MM.1S (cell line): ENCODE measurements at places on chromosomes 1 and 21.
A peak's percentile ranks its signal among the peaks of the same experiment; 100 is the strongest.

- DNase-seq = no peak
- H3K4me1 ChIP-seq = no peaks in the 10 kb centered on the region
- no peaks in the 10 kb centered on the region for H3K36me3 ChIP-seq
Observed at GRCh38 chr21:42317826-42318746, 2.9 kb upstream of the TFF3 start.

- no peaks in the 10 kb centered on the region for H3K27me3 ChIP-seq
- DNase-seq = no peak
- no peak overlapping the region for H3K4me3 ChIP-seq
- no peak overlapping the region for H3K27ac ChIP-seq
Observed at GRCh38 chr1:58477390-58477789, 69.1 kb downstream of the OMA1 start.

GRCh38 chr1:198283222-198283621, 126.4 kb downstream of the NEK7 start:
- peaks cover 8% of the 10 kb centered on the region; the same call in 1 of the 2 replicates for H3K4me1 ChIP-seq
- H3K4me3 ChIP-seq = no peak overlapping the region
- no peak overlapping the region for H3K27ac ChIP-seq
- no peak for DNase-seq
- H3K36me3 ChIP-seq = no peaks in the 10 kb centered on the region

DNA sequence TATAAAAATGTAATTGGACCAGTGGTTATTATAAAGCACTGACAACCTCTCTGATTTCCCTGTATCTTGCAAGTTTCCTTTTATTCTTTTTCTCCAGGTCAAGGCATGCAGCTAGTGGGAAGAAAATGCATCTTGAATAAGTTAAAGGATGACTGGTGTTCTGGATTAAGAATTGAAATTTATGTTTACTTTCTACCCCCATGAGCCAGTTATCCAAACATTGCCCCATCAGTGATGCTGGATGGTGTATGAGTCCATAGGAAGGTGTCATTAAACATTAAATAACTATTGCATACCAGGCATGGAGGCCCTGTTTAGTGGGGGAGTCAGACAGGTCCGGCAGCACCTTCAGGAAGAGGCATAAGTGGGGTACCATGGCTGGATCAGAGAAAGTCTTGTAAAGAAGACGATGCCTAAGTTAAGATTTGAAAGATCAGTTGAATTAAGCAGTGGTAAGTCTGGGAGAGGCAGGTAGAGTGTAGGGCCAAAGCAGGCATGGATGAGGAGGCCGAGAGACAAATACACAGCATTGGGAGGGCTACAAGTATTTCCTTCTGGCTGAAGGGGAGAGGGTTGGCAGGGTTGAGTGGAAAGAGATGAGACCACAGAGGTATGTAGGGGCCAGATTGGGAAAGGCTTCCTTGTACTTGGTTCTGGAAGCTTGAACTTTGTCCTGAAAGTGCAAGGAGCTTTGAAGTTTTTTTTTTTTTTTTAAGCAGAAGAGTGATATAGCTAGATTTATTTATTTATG, 5.7 kb downstream of the SZRD1 start:
- no peak for DNase-seq
- no peaks in the 10 kb centered on the region for H3K27me3 ChIP-seq
- peaks cover 6% of the 10 kb centered on the region; the same call in 1 of the 2 replicates for H3K4me1 ChIP-seq
- no peaks in the 10 kb centered on the region for H3K36me3 ChIP-seq

DNA sequence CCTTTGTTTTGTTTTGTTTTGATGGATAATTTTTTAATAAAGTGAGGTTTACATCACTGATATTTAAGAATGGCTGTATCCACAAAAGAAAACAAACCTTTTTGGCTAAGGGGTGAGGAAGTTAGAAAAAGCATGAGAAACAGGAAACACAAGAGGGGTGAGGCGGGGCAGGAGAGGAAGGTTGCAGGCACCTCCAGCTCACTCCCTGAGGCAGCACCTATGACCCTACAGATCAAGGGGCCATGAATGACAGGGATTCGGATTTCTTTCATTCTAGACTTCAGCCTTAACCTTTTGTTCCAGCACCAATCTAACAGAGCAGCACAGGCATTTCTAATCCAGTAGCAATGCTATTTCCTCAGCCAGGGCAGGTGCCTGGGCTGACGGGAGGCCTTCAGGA, 4.4 kb downstream of the CLCA4 start:
- no peak for DNase-seq
- H3K4me1 ChIP-seq = no peaks in the 10 kb centered on the region

DNA sequence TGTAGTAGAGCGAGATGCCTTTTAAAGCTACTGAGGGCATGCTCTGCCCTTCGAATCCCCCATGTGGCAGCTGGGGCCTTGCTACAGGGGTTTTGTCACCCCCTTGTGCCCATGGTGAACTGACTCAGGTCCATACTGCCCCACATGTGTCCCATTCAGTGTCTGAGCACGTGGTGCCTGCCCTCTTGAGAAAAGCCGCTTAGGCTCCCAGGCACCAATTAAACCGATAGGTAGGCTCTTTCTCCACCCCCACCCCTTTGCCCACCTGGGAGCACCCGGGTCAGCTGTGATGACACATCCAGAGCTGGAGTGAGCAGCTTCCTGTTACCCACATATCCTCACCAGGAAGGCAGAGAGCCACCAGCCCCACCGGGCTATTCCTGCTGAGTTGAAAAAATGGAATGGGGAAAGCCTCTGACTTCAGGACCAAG, 30.5 kb downstream of the TMCC2 start:
- H3K4me1 ChIP-seq = peaks cover 43% of the 10 kb centered on the region
- H3K4me3 ChIP-seq = no peak overlapping the region
- no peak overlapping the region for H3K27ac ChIP-seq
- H3K36me3 ChIP-seq = no peaks in the 10 kb centered on the region
- DNase-seq = no peak

DNA sequence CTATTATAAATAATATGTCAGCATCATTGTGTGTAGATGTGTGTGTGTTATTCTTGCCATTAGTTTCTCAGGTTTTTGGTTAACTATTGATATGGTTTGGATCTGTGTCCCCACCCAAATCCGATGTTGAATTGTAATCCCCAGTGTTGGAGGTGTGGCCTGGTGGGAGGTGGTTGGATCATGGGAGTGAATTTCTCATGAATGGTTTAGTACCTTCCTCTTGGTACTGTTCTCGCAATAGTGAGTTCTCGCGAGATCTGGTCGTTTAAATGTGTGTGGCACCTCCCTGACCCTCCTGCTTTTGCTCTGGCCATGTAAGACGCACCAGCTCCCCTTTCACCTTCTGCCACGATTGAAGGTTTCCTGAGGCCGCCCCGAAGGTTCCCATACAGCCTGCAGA, 9.6 kb upstream of the POFUT2 start:
- H3K4me3 ChIP-seq = no peak overlapping the region
- no peak overlapping the region for H3K27ac ChIP-seq
- no peaks in the 10 kb centered on the region for H3K36me3 ChIP-seq
- 0 out of 2 replicates have a peak, but pooled peaks cover 2% of the 10 kb centered on the region for H3K4me1 ChIP-seq

GRCh38 chr1:115288591-115289198, 49.4 kb downstream of the NGF start:
- H3K27me3 ChIP-seq = peaks cover 12% of the 10 kb centered on the region
- H3K4me1 ChIP-seq = no peaks in the 10 kb centered on the region
- H3K4me3 ChIP-seq = no peak overlapping the region
- no peaks in the 10 kb centered on the region for H3K36me3 ChIP-seq
- no peak for DNase-seq

- DNase-seq = no peak
- no peak overlapping the region for H3K27ac ChIP-seq
- no peaks in the 10 kb centered on the region for H3K4me1 ChIP-seq
- no peak overlapping the region for H3K4me3 ChIP-seq
Observed at GRCh38 chr21:38404177-38404576, 94.1 kb downstream of the ERG start.

DNA sequence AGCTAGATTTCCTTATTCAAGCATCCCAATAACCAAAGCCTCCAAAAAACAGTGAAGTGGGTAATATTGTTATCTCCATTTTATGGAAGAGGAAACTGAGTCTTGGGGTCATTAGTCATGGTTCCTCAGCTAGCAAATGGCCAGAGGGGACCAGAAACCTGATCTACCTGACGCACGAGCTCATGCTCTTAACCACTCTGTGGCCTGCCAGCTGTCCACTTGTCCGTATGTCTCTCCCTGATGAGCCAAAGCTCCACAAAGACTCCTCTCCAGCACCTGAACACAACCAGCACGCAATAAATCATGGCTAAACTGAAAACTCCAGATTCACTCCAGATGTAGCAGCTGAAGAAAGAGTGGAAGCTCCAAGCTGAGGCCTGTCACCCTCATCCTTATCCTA, 5.8 kb downstream of the CAPN8 start:
- no peaks in the 10 kb centered on the region for H3K4me1 ChIP-seq
- no peaks in the 10 kb centered on the region for H3K27me3 ChIP-seq
- no peaks in the 10 kb centered on the region for H3K36me3 ChIP-seq
- H3K27ac ChIP-seq = no peak overlapping the region
- H3K4me3 ChIP-seq = no peak overlapping the region
- no peak for DNase-seq

GRCh38 chr1:228488125-228488817, 1.1 kb downstream of the RNF187 start:
- 0 out of 2 replicates have a peak, but pooled peaks cover 4% of the 10 kb centered on the region for H3K36me3 ChIP-seq
- no peak for DNase-seq
- H3K27me3 ChIP-seq = no peaks in the 10 kb centered on the region
- peaks cover 15% of the 10 kb centered on the region for H3K4me1 ChIP-seq
- H3K27ac ChIP-seq = no peak overlapping the region
- peak overlapping the region; percentile 68 for H3K4me3 ChIP-seq

GRCh38 chr1:86757272-86757984, 53.1 kb downstream of the SH3GLB1 start:
- H3K36me3 ChIP-seq = no peaks in the 10 kb centered on the region
- no peak for DNase-seq
- H3K4me1 ChIP-seq = peaks cover 26% of the 10 kb centered on the region
- no peaks in the 10 kb centered on the region for H3K27me3 ChIP-seq

DNA sequence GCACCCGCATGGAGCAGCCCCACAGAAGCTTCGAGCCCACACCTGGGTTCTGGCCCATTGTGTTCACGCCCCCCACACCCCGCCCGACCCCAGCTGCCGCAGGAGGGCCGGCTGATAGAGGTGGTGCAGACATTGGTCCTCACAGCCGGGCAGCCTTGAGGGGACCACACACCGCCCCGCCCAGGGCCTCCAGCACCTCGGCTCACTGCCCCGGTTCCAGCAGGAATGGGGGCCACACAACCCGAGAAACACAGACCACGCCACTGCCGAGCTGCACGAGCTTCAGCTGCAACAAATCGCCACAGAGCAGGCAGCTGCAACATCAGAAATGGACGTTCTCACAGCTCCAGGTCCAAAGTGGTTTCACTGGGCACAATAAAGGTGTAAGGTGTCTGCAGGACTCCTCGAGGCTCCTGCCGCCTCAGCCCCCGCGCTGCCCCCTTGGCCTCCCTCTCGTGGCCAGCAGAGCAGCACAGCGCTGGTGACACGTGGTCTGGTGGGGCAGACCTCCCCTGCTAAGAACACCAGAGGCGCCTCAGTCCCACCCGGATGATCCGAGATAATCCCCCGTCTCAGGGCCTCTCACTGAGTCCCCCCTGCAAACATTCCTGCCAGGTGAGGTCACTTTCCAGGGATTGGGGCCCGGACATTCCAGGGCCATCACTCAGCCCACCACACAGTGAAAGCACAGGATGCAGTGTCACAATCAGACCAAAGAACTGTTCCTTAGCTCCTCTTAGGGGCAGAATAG, 62.3 kb upstream of the ADARB1 start:
- DNase-seq = no peak
- H3K36me3 ChIP-seq = no peaks in the 10 kb centered on the region
- H3K4me1 ChIP-seq = no peaks in the 10 kb centered on the region

GRCh38 chr1:61680500-61680899, 44.4 kb downstream of the TM2D1 start:
- H3K4me3 ChIP-seq = no peak overlapping the region
- no peak overlapping the region for H3K27ac ChIP-seq
- no peaks in the 10 kb centered on the region for H3K27me3 ChIP-seq

GRCh38 chr1:40784141-40784770, 669 bp downstream of the KCNQ4 start:
- peaks cover 6% of the 10 kb centered on the region for H3K27me3 ChIP-seq
- no peaks in the 10 kb centered on the region for H3K36me3 ChIP-seq
- no peak for DNase-seq
- no peak overlapping the region for H3K27ac ChIP-seq
- H3K4me3 ChIP-seq = no peak overlapping the region

DNA sequence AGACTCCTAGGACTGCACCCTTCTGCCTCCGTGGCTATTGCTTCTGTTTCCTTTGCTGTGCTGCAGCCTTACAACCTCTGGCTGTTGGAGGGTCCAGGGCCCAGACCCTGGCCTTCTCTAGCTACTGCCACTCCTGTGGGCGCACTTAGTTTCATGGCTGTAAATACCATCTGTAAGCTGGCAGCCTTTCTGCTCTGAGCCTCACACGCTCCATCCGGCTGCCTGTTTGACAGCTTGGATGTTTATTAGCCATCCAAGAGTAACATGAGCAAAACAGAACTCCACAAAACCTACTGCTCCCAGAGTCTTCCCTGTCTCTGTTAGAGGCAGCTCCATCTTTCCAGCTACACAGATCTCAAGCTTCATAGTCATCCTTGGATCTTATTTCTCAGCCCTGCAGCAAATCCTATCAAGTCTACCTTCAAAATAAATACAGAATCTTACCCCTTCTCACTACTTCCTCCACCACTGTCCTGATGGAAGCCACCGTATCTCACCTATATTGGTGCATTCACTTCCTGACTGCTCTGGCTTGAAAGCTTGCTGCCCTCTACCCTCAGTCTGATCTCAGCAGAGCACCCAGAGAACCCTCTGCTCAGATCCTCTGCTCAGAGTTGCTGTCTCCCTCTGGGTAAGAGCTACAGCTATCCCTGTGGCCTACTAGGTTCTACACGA, 19.1 kb downstream of the SLC25A33 start:
- no peaks in the 10 kb centered on the region; the same call in 1 of the 2 replicates for H3K36me3 ChIP-seq
- no peak overlapping the region for H3K27ac ChIP-seq
- H3K4me3 ChIP-seq = no peak overlapping the region
- no peak for DNase-seq
- H3K4me1 ChIP-seq = no peaks in the 10 kb centered on the region
- H3K27me3 ChIP-seq = no peaks in the 10 kb centered on the region

- no peaks in the 10 kb centered on the region for H3K27me3 ChIP-seq
- H3K4me3 ChIP-seq = no peak overlapping the region
- no peaks in the 10 kb centered on the region for H3K36me3 ChIP-seq
- DNase-seq = no peak
Observed at GRCh38 chr1:85406887-85407533, 57.9 kb downstream of the DDAH1 start.

GRCh38 chr1:215458104-215458503, 109.0 kb upstream of the KCTD3 start:
- H3K4me3 ChIP-seq = no peak overlapping the region
- H3K27ac ChIP-seq = no peak overlapping the region
- DNase-seq = no peak
- H3K4me1 ChIP-seq = no peaks in the 10 kb centered on the region
- H3K27me3 ChIP-seq = no peaks in the 10 kb centered on the region

GRCh38 chr1:110136911-110137310, 13.4 kb upstream of the SLC6A17 start:
- peak; percentile 66 for DNase-seq
- no peak overlapping the region; the same call in 1 of the 2 replicates for H3K4me3 ChIP-seq
